Pancreas (tissue), 10 donors: ENCODE measurements at places on chromosomes 6 and 20. TPM values are rescaled to one million over a fixed set of nuclear protein-coding genes. Genes with fewer than 3 reads are reported as not detected.

The ZNF391 gene
- 2.0 TPM for total RNA-seq

The SLC17A2 gene
- 0.21 TPM for total RNA-seq

The CALHM4 gene
- total RNA-seq: not detected

The NRSN1 gene
- 0.12 TPM for total RNA-seq

The NTSR1 gene
- 0.04 TPM for total RNA-seq

The RIPOR2 gene
- total RNA-seq: 1.1 TPM

The SLA2 gene
- total RNA-seq: 0.34 TPM

The KCNQ5 gene
- 0.06 TPM for total RNA-seq

The C6orf58 gene
- 0.20 TPM for total RNA-seq

The ELOVL2 gene
- total RNA-seq: 1.4 TPM

The C20orf144 gene
- total RNA-seq: 0.09 TPM

The PGC gene
- 2.7 TPM for total RNA-seq

The BPIFA1 gene
- not detected for total RNA-seq

The TBCC gene
- total RNA-seq: 6.9 TPM

GRCh38 chr6:50936277-50936681, 117.6 kb downstream of the TFAP2B start:
- H3K27me3 ChIP-seq: no peaks in the 10 kb centered on the region
- no peak overlapping the region for H3K4me3 ChIP-seq
- no peaks in the 10 kb centered on the region for H3K4me1 ChIP-seq
- H3K36me3 ChIP-seq: no peaks in the 10 kb centered on the region

DNA sequence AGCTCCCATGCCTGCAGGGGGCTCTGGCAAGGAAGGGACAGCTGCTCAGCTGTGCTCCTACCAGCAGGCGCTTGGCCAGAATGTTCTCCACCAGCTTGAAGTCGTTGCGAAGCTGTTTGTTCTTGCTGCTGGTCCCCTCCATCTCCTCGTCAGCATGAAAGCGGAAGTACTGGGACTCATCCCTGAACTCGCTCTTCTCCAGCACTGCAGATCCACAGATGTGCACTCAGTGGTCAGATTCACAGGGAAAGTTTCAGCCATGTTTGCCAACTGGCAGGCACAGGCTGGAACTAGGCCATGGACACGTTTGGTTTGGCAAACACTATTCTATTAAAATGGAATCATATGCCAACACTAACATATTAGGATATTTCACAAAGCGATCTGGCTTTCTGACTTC, 167.9 kb downstream of the PREX1 start:
- peak; percentile 63 for DNase-seq
- no peak overlapping the region for H3K27ac ChIP-seq
- no peak overlapping the region for H3K4me3 ChIP-seq
- no peaks in the 10 kb centered on the region for H3K27me3 ChIP-seq
- no peaks in the 10 kb centered on the region for H3K36me3 ChIP-seq
- no peaks in the 10 kb centered on the region for H3K4me1 ChIP-seq

DNA sequence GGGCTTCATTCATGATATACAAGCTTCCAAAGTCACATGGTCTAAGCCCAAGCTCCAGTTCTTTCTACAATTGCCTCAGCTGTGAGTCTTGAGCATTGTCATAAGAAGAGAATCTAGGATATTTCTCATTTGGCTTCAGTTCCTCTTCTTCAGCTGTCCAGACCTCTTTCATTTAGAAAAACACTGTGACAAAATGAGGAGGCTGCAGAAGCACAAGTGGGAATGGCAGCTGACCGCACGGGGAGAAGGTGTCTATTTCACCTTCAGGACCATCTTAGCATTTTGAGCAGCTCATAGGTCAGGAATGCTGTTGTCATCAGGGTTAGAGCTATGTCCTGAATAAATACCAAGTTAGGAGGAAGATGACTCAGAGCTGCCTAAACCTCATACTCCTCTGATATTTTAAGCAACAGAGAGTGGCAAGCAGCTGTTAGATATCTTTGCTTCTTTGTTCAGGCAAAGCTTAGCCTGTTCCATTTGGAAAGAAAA, 390.1 kb upstream of the CITED2 start:
- no peak for DNase-seq
- no peaks in the 10 kb centered on the region for H3K27me3 ChIP-seq
- peaks cover 10% of the 10 kb centered on the region for H3K4me1 ChIP-seq
- H3K27ac ChIP-seq: peak overlapping the region; percentile 35

GRCh38 chr6:157712585-157713295, 110.3 kb upstream of the SNX9 start:
- no peaks in the 10 kb centered on the region for H3K4me1 ChIP-seq
- no peaks in the 10 kb centered on the region for H3K27me3 ChIP-seq
- H3K27ac ChIP-seq: no peak overlapping the region
- no peak for DNase-seq

DNA sequence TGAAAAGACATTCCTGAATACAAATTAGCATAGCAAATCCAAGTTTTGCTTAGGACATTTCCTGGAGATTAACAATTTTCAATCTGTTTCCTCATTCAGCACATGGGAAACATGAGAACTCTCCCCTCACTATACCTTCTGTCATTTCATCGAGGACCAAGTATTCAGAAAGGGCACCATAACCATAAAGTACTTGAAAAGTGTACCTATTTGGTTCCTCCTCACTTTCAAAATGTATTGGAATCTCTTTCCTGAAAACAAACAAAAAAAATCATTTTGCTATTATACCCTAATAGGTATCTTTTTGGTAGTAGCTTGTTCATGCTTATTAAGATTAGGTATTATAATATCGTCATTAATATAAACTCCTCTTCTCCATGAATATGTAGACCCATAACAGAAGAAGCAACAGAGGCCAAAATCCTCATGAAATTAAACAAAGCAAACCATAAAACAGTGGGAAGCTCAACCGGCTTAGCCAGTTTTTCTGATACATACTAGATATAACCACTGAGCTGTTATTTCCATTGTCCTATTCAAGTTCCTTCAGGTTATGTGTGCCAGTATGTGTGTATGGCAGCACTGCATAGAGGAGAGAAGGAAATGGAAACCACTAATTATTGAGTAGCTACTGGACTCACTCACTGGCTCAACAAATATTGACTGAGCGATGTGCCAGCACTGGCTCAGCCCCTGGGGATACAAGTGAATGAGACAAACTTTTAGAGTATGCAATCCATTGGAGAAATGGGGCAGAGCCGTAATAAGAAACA, 274.0 kb downstream of the MAFB start:
- no peak for DNase-seq
- no peaks in the 10 kb centered on the region for H3K4me1 ChIP-seq
- no peaks in the 10 kb centered on the region for H3K36me3 ChIP-seq

GRCh38 chr20:50244352-50245149, 53.9 kb downstream of the CEBPB start:
- no peaks in the 10 kb centered on the region for H3K36me3 ChIP-seq
- DNase-seq: no peak
- H3K4me3 ChIP-seq: no peak overlapping the region
- H3K4me1 ChIP-seq: no peaks in the 10 kb centered on the region
- peak overlapping the region; percentile 45 for H3K27ac ChIP-seq

GRCh38 chr20:63979557-63980316, at the start of gene SAMD10:
SAMD10 (minus strand) TSS chr20:63979642; CDS start chr20:63979467, 175 bp downstream.
- no peaks in the 10 kb centered on the region for H3K27me3 ChIP-seq
- H3K27ac ChIP-seq: peak within 1 kb of the TSS; percentile 79
- peak; percentile 80 for DNase-seq
- peak within 1 kb of the TSS; percentile 46 for H3K4me3 ChIP-seq

DNA sequence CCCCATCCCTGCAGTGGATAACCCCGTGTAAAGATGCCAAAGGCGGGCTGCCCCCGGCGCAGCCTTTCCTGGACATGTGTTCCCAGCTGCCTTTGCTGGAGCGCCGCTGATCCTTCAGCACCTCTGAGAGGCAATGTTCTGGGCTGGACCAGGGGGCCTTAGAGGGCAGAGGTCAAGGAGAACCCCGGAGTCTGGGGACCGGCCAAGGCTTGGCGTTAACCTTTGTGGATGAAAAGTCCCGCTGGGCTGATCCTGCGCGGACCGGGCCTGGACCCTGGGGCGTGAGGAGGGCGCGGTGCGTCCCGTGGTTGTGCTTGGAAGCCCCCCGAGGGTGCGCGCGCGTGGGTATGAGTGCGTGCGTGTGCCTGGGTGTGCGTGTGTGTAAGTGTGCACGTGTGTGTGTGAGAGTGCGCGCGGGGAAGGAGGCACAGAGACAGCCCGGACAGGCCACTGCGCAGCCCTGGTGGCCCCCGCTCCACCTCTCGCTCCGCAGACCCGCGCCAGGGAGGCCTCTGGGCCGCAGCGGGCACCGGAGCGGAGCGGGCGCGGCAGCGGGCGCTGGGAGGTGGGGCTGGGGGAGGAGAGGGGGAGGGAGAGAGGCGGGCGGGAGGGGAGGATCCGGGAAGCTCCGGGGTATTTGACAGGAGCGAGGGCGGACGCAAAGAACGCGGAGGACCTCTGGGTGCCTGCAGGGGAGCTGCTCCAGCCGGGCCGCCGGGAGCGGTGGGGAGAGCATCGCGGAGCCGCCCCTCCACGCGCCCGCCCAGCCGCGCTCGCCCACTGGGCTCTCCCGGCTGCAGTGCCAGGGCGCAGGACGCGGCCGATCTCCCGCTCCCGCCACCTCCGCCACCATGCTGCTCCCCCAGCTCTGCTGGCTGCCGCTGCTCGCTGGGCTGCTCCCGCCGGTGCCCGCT, at the start of gene SMOC2:
Gene SMOC2, plus strand, starts transcription at position 665 of the 914 bp plus-strand sequence. Its CDS starts 187 bp downstream, at position 852.
- H3K27me3 ChIP-seq: no peaks in the 10 kb centered on the region
- H3K36me3 ChIP-seq: no peaks in the 10 kb centered on the region
- H3K4me3 ChIP-seq: peak within 1 kb of the TSS; percentile 57
- DNase-seq: no peak

DNA sequence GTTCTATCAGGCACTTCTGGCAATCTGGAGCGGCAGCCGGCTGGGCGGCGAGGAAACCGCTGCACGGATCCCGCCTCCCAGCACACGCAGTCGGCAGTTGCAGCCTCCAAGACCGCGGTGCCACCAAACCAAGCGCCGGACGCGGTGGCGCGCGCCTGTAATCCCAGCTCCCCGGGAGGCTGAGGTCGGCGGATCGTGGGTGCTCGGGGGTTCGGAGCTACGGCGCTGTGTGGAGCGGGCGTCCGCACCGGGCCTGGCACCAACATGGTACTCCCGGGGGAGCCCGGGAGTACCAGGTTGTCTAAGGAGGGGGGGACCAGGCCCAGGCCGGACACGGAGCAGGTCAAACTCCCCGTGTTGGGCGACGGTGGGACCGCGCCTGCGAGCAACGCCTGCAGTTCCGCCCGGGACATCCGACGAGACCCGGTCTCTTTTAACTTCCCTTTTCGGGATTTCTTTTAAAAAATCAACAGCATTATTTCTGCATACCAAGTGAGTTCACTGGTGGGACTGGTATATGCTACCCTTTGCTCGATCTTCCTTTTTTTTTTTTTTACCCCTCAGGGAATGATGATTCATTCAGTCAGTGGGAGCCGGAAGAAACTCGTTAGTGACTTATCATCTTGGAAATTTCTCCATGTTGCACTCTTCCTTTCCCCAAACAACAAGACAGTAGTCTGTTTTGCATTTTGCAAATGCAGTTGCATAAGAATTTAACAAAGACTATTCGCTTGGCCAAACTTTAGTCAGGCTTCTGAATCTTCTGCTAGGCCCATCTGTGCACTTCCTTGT, 27.6 kb downstream of the ZNF311 start:
- no peak for DNase-seq
- H3K4me1 ChIP-seq: no peaks in the 10 kb centered on the region
- H3K27me3 ChIP-seq: peaks cover 3% of the 10 kb centered on the region
- no peaks in the 10 kb centered on the region for H3K36me3 ChIP-seq
- peak overlapping the region; percentile 17 for H3K4me3 ChIP-seq

- H3K36me3 ChIP-seq: no peaks in the 10 kb centered on the region
- H3K4me3 ChIP-seq: no peak overlapping the region
- H3K27me3 ChIP-seq: no peaks in the 10 kb centered on the region
- no peaks in the 10 kb centered on the region for H3K4me1 ChIP-seq
- no peak overlapping the region for H3K27ac ChIP-seq
Measured at GRCh38 chr6:5979650-5980420, 26.9 kb downstream of the NRN1 start.

DNA sequence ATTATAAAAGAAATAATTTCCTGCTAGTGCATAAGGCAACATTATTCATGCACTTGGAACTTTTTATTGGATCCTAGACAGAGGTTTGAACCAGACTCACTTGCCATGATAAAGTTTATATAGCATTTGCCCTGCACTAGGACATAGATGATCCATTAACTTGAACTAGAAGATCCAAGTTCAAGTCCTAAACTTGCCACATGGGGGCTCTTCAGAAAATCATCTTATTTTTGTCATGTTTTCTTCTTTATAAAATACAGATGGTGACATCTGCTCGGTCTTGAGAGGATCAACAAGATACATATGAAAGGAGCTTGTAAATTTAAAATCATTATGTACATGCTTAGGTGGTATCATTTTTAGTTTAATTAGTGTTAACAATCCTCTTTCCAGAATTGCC, 94.5 kb downstream of the SIM1 start:
- no peaks in the 10 kb centered on the region for H3K4me1 ChIP-seq
- H3K27me3 ChIP-seq: no peaks in the 10 kb centered on the region
- no peak for DNase-seq
- H3K36me3 ChIP-seq: no peaks in the 10 kb centered on the region

- no peak overlapping the region for H3K4me3 ChIP-seq
- H3K27me3 ChIP-seq: no peaks in the 10 kb centered on the region
- no peaks in the 10 kb centered on the region for H3K4me1 ChIP-seq
- DNase-seq: peak; percentile 34
Measured at GRCh38 chr20:37670351-37670791, 23.5 kb upstream of the CTNNBL1 start.

DNA sequence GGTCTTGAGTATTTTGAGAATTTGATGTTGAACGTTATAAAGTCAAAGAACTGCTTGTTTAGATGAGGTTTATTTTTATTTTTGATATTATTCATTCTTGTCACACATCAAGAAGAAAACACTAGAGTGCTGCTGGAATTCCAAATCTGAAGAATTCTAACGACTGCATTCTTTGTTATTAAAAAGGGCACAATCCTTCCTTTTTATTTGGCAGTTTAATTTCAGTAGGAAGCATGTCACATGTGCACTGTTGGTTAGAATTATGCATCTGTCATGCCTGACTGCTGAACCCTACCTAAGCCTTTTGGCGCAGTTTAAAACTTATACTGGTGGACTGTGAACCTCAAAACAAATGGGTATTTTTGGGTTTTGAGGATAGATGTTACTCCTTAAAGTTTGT, 4.0 kb downstream of the ID4 start:
- peaks cover 3% of the 10 kb centered on the region for H3K4me1 ChIP-seq
- H3K27me3 ChIP-seq: peaks cover 6% of the 10 kb centered on the region
- no peaks in the 10 kb centered on the region for H3K36me3 ChIP-seq
- DNase-seq: no peak
- no peak overlapping the region for H3K4me3 ChIP-seq

DNA sequence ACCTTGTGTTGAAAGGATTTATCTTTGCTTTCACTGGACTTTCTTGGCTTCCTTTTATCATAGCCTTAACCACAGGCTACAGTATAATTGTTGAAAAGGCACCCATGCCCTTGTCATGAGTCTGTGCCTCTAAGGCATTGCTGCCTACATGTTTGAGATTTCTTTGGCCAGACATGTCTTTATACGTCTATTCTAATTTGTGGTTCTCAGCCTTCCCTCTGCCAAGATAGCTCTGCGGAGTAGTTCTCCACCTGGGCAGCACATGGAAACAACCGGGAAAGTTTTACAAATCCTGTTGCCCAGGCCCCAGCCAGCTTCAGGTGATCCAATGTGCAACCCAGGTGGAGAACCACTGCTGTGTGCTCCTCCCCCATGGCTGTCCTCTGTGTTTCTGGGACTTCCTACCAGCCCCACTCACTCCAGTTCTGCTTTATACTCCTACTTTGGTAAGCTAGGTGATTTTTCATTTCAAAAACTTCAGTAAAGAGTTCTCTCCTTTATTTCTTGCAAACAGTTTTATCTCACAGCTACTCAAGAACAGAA, 159.6 kb upstream of the MYLIP start:
- no peak overlapping the region for H3K27ac ChIP-seq
- no peak overlapping the region for H3K4me3 ChIP-seq
- no peaks in the 10 kb centered on the region for H3K36me3 ChIP-seq
- no peaks in the 10 kb centered on the region for H3K4me1 ChIP-seq
- no peak for DNase-seq
